ENCODE measurements at places on chromosomes 13 and 19.

GRCh38 chr19:35828692-35829301 is 16.2 kb upstream of the PRODH2 start:
- peak; percentile 75 for DNase-seq

GRCh38 chr19:49567861-49568441 is 12.4 kb downstream of the NOSIP start:
- DNase-seq: no peak

DNA sequence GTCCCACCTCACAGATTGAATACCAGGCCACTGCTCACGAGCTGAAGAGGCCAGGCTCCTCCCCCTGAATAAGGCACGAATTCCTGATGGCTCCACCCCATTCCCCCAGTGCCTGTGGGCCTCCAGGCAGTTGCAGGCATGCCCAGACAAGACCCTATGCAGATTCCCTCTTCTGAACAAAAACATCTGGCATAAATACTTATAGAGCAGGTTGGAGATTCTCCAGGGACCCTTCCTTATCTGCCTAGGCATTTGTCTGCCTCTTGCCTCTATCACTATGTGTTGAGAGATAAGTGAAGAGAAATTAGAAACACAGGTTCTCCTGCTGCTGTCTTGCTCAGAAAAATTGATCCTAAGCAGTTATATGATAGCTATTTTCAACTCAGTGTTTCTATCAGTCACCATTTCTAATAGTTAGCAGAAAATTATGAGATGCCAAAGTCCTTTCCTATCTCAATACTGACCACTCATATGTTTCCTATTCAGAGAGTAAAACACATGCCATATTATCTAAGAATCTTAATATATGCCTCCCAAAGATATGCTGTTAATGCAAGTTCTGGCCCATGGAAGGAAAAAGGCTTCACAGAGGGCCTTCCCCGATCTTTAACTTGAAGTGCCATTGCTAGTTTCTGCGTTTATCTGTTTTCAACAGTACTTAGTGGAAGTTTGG is 364.0 kb downstream of the KCTD12 start:
- DNase-seq: no peak

- DNase-seq: no peak
Measured at GRCh38 chr19:21127898-21128297, 13.9 kb upstream of the ZNF431 start.

DNA sequence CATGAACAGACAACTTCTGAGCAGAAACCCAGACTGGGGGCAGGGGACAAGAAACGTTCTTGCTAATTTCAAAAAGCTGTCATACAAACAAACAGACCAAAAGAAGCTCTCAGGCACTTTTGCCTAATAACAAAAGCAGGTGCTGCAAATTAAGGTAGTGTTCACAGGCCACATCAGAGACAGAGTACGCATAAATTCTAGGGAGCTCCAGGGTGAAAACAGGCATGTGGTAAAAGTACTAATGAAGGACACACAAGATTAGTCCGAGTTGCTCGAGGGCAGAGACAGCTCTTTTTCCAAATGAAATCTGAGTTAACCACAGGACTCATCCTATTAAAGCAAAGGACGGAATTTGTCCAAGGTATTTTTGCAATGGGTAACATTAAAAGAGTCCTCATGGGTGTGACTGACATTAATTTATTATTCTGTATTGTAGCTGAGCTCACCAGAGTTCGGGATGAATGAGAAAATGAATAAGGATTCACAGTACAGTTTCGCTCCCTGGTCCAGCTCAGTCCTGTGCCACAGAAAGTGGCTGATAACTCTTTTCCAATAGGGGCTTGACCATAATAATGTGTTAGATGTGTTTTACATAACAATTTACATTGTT is 197.3 kb downstream of the LHFPL6 start:
- no peak for DNase-seq

DNA sequence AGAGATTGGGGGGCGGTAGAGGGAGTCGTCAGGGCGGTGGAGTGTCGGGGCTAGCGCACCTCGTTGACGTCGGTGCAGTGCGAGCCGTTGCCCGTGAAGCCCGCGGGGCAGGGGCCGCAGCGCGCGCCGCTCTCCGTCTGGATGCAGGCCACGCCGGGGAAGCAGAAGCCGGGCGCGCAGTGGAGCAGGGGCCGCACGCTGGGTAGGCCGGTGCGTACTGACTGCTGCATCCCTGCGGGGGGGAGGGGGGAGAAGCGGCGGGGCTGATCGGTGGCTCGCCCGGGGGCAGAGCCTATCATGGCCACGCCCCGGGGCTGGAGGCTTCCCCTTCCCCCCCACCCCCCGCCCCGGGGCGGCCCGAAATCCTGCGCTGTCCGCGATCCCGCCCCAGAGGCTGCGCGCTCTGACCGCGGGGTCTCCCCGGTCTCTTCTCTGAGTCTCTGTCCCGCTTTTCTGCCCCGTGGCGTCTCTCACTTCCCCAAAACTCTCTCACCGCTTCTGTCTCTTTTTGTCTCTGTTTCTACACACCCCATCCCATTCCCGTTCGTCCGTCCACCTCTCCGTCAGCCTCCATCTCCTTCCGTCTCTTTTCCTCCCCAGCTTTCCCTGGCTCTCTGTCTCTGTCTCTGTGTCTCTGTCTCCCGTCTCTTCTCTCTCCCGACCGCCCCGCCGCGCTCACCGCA is 1.1 kb downstream of the COMP start:
- DNase-seq: no peak

DNA sequence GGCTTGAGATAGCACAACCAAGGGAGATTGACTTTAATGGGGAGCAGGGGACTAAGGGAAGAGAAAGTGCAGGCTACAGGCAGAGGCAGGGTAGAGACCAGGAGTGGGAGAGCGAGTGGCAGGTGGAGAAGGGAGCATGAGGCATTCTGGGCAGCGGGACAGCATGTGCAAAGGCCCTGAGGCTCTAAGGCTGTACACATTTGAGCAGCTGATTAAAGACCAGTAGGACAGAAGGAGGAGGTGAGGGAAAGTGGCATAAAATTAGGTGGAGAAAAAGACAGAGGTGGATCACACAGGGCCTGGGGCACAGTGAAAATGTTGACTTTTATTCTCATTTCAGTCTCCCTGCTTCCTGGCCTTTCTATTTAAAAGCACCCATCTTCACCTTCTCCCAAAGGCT is 74.4 kb downstream of the ALOX5AP start:
- no peak for DNase-seq

DNA sequence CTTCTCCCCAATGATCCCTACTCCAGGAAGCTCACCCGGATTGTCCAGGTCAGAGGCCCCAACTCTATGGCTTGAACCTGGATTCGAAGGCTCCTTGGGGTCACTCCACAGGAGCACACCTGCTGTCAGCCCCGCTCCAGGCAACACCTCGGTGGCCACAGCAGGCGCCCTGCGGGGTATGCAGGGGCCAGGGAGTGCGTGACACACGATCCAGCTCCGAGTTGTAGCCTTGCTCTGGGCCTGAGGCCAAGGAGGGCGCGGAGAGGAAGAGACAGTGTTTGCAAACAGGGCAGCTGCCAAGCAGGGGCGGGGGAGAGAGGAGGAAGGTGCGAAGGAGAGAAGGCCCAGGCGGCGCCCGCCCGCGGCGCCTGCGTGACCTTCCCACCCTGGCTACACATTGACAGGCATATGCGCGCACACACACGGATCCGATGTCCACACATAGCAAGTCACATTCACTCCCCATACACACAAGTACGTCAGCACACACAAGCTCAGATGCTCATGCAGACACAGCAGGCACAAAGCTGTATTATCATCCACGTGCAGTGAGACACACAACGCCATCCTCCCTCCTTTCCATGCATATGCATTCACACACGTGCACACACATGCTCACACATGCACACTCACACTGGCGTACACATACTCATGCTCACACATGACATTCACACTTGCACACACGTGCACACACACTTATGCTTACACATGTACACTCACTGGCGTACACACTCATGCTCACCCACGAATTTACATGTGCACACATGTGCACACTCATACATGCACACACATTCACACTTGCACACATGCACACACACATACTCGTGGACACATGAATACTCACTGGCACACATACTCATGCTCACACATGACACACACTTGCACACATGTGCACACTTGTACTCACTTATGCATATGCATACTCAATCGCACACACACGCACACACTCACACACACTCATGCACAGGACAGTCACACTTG is 10.4 kb downstream of the SBK2 start:
- DNase-seq: peak; percentile 72

Data from T47D (cell line).